ENCODE measurements at places on chromosomes 11 and 22.

DNA sequence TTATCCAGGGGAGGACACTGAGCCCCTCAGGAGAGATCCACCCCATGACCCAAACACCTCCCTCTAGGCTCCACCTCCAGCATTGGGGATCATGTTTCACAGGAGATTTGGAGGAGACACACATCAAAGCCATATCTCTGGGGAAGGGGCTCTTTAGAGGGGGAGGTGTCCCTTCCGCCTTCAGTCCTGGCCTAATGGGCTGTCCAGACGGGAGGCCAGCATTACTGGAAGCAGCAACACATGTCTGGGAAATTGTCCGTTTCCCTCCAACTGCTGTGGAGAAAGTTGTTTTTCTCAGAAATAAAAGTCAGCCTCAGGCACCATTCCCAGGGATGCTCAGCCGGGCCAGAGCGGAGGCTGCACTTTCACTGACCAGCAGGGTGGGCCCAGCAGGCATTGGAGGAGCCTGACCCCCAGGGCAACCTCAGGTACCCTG lies 9.5 kb downstream of the CACNA1I start:
- no peak for DNase-seq

DNA sequence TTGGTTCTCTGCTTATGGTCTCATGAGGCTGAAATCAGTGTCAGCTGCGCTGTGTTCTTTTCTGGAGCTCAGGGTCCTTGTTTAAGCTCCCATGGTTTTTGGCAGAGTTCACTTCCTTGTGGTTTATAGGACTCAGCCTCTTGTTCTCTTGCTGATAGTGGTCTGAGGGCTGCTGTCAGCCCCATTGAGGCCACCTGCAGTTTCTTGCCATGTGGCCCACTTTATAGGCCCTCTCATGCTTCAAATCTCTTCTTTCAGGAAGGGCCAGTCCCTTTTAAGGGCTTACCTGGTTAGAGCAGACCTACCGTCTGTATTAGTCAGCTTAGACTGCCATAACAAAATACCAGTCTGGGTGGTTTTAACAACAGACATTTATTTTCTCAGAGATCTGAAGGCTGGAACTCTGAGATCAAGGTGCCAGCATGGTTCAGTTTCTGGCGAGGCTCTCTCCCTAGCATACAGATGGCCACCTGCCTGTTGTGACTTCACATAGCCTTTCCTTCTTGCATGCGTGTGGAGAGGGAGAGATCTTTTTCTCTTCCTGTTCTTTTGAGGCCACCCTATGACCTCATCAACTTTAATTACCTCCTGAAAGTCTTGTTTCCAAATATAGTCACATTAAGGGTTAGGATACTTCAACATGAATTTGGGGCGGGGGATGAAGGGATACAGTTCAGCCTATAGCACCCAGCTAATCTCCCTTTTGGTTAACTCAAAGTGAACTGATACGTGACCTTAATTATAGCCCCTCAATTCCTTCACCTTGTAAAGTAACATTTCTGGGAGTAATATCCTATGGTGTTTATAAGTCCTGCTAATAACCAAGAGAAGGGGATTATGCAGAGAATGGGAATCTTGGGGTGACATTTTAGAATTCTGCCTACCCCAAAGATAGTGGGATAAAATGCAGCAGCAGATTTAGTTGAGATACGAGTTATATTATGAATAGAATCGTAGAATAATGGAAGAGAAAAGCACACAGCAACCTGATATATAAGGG lies 131.8 kb downstream of the UVRAG start:
- DNase-seq, result no peak

DNA sequence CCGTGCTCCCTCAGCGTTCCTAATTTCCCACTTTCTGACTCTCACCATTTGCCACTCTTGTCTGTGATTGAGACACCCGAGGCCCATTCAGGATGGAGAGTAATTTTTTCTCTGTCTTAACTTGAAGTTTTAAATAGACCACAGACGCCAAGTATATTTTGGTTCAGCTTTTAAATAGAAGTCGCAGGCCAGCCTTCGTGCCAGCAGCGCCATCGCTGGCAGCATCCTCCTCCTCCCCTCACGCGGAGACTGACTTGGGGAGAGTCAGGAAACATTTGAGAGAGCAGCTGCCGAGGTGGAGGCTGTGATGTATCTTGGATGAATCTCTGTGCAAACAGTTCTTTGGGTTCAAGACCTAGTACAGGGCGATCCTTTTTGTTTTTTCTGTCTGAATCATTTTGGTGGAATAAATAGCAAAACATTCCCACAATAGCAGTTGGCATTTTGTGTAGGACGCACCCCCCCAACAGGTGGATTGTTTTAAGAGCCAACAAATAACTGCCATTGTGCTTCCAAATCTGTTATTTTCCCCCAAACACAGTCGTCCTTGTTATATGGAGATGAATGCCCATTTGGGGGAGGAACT lies 889 bp upstream of the DMC1 start:
- DNase-seq, result peak; percentile 42

- DNase-seq, result no peak
Measured at GRCh38 chr11:45233804-45234170, 52.4 kb downstream of the SYT13 start.

DNA sequence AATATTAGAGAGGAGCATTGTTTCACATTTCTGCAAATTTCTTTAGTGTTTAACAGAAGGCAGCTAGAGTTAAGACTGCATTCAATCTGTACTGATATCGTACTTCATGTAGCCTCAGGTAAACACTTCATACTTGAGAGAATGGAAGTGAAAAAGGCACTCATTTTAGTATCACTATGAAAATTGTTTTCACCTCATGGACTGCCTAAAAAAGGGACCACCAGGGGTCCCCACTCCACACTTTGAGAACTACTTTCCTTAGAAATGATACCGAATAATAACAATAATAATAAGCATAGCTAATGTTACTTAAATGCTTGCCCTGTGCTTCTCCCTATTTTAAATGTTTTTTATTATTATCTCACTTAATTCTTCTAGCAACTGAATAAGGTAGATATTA lies 95.1 kb downstream of the BLID start:
- DNase-seq, result no peak

DNA sequence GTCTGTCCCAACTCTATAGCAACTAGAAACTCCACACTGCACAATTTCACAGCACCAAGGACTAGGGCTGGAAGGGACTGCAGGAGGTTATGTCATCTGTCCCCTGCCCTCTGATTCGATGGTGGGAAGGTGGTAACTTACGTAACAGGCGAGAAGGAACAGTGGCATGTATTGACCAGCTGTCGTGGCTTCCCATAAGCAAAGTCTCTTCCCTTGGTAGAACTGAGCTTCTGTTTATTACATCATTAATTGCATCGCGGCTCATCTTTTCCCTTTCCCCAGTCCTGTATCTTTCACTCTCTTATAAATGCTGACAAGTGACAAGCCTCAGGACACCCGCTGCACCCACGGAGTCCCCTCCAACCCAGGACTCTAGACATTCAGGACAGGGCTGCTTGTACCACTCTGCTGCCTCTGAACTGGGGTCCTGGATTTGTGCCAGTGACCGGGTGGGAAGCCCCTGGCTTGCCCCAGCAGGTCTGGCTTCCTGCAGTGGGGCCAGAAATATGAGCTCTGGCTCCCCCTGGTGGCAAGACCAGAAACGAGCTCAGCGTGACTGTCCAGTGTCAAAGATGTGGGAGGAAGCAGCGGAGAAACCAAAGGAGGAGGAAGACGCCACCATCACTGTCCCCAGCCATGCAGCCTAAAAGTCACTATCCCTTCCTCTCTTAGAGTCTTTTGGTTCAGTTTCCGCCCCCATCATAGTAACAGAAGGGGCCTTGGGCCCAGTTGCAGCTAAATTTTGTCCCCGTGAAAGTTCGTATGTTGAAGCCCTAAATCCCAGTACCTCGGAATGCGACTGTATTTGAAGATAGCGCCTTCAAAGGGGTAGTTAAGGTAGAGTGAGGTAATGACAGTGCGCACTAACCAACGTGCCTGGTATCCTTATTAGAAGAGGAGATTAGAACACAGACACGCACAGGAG lies 84.5 kb downstream of the ISX start:
- peak; percentile 35 for DNase-seq

DNA sequence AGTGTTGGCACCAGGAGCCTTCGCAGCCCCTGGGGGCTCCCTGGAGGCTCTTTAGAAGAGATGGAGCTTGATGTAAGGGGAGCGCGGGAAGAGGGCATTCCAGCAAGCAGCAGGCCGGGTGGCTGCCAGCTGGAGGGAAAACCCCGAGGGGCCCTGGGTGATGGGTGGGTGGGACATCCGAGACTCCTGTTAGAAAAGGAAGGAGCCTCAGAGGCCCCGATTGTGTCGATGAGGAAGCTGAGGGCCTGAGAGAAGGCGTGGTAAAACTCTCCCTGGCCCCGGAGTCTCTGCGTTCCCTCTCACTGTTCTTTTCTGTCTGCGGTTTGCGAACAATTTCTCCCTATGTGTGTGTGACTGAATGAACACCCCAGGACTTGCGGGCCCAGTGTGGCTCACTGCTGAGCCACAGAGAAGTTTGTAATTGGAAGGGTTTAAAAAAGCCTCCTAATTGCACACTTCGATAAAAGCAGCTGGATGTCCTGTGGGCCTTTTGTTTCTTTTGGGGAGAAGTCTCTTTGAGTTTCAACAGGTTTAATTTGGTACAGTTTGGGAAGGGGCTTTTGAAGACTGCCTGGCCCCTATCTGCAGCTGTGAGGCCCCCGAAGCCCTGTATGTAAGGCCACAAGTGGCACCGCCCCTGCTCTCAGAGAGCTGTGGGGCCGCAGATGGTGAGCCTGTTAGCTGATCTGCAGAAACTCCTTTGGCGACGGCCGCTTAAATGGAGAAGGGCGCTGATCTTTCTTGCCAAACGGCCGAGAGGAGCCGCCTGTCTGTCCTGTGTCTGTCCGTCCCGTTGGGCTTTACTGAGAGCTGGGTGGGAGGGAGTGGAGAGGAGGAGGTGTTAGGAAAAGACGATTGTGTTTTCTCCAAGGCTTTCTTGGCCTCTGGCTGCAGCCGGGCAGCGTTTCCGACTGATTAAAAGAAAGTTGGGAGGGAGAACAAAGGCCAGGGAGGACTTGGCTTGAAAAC lies 2.0 kb downstream of the FBLN1 start:
- DNase-seq, result peak; percentile 4

DNA sequence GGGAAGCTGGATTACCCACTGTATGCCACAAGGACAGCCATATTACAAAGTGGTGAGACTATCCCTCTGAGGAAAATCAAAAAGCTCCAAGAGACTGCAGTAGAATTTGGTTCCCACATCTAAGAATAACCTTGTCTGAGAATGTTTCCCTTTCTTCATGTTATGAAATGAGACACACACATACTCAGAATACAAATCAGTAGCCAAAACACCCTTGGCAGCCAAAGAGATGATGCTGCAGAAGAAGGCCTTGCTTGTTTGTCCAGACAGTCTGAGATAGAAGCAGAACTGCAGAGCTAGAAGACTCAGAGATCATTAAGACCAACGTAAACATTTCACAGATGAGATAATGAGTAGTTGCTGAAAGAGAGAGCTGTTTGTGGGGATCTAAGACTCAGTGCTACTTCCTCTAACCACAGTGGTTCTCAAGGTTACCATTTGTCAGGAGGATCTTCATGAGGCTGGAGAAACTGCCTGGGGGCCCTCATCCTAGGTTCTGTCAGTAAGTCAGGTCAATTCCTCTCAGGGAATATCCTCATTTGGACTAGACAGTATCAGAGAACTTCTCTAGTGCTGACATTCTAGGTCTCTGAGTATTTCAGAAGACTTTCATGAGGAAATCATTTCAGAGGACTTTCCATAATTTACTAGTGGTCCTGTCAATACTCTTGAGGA lies 38.9 kb downstream of the RELT start:
- no peak for DNase-seq

DNA sequence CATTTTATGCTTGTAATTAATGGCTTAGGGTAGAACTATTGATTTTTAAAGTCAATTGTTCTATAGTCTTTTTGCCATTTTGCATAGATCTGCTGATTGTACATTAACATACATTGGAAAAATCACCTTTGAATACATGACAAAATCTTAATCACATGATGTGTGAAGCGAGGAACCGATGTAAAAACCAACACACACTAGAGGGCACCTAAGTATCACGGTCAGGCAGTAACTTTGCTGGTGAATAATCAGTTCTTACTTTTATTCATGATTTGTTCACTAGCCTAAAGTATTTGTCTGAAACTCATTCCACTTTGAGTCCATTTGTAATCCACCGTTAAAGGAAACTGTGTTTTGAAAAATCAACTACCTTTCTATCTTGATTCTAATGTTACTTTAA lies 28.2 kb downstream of the JHY start:
- peak; percentile 7 for DNase-seq

GRCh38 chr11:115324581-115325432 lies 179.4 kb downstream of the CADM1 start:
- peak; percentile 58 for DNase-seq

GRCh38 chr11:100575860-100576717 lies 111.0 kb upstream of the ARHGAP42 start:
- DNase-seq, result peak; percentile 18

- DNase-seq, result no peak
Measured at GRCh38 chr11:94077552-94078293, 50.9 kb upstream of the PANX1 start.

DNA sequence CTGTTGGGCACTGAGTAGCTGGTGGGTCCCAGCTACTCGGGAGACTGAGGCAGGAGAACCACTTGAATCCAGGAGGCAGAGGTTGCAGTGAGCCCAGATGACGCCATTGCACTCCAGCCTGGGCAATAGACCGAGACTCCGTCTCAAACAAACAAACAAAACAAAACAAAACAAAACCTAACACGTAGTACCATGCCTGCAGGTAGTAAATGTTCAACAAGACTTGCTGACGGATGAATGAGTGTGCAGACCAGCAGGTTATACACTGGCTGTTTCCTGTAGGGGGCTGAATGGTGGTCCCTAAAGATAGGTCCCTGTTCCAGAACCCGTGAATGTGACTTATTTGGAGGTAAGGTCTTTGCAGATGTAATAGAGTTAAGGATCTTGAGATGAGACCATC lies 12.8 kb upstream of the MRGPRD start:
- no peak for DNase-seq

DNA sequence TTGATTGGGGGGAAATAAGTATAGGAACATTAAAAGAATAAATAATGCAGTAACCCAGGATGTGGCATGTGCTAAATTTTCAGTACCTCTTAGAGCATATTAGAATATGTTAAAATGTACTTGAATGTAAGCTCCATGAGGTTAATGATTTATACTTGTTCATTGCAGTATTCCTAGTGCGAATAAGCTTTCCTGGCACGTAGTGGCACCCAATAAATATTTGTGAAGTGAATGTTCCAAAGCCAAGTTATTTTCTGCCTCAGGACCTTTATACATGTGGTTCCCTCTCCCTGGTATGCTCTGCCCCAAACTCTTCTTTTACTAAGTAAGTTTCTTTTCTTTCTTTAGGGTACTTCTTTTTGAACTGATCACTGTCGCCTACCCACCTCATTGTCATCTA lies 118.8 kb downstream of the DBX1 start:
- DNase-seq, result no peak

GRCh38 chr11:128695539-128696221 lies 1.8 kb downstream of the FLI1 start:
- DNase-seq, result peak; percentile 60

DNA sequence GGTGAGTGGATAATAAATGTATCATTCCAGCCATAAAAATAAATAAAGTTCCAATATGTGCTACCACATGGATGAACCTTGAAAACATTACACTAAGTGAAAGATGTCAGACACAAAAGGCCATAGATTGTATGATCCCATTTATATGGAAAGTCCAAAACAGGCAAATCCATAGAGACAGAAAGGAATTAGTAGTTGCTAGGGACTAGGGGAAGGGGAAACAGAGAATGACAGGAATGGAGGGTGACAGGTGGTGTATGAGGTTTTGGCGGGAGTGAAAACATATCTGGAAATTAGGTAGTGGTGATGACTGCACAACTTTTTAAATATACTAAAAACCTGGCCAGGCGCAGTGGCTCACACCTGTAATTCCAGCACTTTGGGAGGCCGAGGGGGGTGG lies 15.2 kb upstream of the CARD10 start:
- DNase-seq, result no peak

Data from CD4-positive, alpha-beta T cell treated with Interleukin-17A for 1 hour (primary cell).